ENCODE measurements at places on chromosomes 1 and 21.

DNA sequence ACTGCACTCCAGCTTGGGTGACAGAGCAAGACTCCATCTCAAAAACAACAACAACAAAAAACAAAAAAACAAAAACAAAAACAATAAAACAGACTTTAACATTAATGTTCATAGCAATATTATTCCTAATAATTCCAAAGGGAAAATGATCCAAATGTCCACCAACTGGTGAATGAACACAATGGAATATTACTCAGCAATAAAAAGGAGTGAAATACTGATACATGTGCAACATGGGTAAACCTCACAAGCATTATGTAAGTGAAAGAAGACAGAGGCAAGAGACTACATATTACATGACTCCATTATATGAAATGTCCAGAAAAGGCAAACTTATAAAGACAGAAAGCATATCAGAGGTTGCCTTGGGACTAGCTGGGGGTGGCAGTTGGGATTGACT lies 6.1 kb upstream of the TTF2 start:
- DNase-seq: no peak

DNA sequence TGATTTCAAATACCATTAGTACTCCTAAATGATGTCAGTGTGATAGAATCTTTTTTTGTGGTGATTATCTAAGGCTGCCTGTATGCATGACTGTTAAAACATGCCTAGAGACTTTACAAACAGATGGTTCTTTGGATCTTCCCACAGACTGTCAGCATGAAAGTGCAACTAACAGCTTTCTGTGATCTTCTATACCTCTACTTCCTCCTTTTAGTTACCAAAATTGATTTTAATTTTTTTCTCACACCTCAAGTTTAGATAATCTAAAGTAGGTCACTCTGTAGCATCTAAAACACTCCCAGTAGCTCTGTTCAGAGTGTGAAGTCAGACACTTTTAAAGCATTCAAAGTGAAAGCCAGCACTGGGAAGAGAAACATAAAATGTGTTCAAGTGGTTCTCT lies 534.5 kb downstream of the PTPRC start:
- DNase-seq: no peak

GRCh38 chr1:156622581-156623297 lies 3.5 kb downstream of the HAPLN2 start:
- no peak for DNase-seq

- no peak for DNase-seq
Observed at GRCh38 chr1:165877940-165878556, 50.6 kb downstream of the UCK2 start.

GRCh38 chr1:64864018-64864940 lies 102.1 kb downstream of the JAK1 start:
- DNase-seq: peak; percentile 9

- DNase-seq: no peak
Observed at GRCh38 chr1:245484176-245484575, 329.4 kb downstream of the KIF26B start.

DNA sequence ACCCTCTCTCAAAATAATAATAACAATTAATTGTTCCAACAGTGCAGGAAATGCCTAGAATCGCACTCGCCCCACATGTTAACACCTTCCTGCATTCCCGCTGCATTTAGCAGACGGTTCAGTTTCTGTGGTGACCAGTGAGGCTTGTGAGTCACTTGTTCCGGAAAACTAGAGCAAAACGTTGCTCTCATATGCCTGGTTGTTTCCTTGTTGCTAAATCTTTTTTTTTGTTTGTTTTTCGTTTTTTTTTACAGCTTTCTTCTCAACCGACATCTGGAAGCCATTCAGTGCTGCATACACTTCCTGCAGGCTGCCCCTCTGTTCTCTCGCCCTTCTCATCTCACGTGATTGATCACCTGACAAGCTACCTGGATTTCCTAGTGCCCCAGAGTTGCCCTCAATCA lies 56.9 kb upstream of the TMPRSS2 start:
- no peak for DNase-seq
